HFF-Myc (cell line): ENCODE measurements at places on chromosomes 7 and 10.

GRCh38 chr7:155401231-155401630, 56.7 kb upstream of the EN2 start:
- DNase-seq = no peak

DNA sequence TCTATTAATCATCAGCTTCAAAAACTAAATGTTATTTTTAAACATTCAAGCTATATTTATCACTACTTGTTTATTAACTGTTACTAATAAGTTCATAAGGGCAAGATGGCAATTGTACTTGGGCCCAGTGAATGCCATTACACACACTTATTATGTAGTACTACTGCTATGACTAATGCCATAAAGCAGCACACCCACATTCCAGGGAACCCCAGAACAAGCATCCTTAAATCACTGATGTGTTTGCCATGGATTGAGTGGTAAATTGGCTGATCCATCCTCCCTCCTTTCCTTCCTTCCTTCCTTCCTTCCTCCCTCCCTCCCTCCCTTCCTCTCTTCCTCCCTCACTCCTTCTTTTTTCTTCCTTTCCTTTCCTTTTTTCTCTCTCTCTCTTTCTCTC, 37.4 kb upstream of the RSU1 start:
- DNase-seq = no peak

GRCh38 chr10:32489901-32490300, 44.0 kb downstream of the CCDC7 start:
- DNase-seq = no peak

- no peak for DNase-seq
These were observed 43.2 kb downstream of the PRKAG2 start for GRCh38 chr7:151833691-151834090.

DNA sequence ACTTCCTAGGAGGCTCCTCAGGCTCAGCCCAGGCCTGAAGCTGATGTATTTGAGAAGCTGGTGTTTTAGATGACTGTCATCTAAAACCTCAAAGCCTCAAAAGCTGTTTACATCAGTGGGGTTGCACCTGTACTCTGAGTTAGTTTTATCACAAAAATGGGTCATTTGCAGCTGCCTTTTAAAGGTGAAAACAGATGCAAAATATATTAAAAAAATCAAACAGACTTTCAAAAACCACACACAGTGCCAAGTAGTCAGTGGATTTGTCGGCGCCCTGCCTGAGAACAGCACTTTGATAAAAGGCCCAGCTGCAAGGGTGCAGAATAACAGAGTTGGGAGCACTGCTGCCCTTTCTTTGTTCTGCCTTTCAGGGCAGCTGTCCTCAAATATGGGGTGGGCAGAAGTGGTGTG, 103.0 kb downstream of the VOPP1 start:
- no peak for DNase-seq

- no peak for DNase-seq
These were observed 13.7 kb downstream of the CISD1 start for GRCh38 chr10:58282615-58283014.

DNA sequence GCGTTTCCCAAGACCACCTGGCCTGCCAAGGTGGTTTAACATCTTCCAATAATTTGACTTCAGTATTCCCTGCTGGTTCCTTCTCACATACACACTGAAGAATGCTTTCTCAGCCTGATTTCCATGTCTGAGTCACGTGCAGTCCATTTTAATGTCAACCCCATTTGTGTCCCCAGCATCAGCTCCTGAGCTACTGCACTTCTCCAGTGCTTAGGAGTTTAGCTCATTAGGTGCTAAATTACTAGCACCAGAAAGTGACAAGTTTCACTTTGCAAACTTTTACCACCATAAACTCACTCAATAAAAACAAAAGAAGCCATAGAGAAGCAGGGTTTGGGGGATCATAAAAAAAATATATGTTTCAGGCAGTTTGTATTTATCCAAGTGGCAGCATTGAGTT, 279.3 kb upstream of the SORCS1 start:
- DNase-seq = no peak

- no peak for DNase-seq
These were observed 127.4 kb downstream of the WNT2 start for GRCh38 chr7:117195361-117196029.

GRCh38 chr10:119505588-119506315, 36.8 kb downstream of the RGS10 start:
- DNase-seq = no peak

- DNase-seq = no peak
These were observed 55.6 kb upstream of the SEMA3E start for GRCh38 chr7:83704564-83704963.

GRCh38 chr7:5396542-5396941, 27.1 kb downstream of the TNRC18 start:
- no peak for DNase-seq

DNA sequence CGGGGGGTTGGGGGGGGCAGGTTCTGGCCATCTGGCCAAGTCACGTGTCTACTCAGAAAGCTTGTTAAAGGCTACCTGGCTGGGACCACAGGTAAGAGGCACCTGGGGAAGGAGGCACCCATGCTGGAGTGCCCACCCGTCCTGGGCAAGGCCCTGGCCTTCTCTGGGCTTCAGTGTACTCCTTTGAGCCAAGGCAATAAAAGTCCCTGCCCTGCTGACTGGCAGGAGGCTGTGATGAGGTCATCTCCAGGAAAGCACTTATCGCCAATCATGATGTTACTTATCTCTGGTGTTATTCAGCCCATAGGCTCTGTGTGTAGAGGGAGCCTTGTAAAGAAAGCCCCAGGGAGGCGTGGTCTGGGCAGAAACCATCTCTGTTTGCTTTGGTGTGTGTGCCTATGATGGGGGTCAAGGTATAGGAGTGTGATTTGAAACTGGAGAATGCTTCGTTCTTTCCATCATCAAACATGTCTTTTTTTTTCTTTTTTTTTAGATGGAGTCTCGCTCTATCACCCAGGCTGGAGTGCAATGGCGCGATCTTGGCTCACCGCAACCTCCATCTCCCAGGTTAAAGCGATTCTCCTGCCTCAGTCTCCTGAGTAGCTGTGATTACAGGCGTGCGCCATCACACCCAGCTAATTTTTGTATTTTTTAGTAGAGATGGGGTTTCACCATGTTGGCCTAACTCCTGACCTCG, 2.5 kb upstream of the CLDN4 start:
- DNase-seq = no peak

GRCh38 chr7:55191161-55191925, 172.5 kb downstream of the EGFR start:
- no peak for DNase-seq

- no peak for DNase-seq
These were observed 109.3 kb downstream of the TCF7L2 start for GRCh38 chr10:113059371-113059780.

DNA sequence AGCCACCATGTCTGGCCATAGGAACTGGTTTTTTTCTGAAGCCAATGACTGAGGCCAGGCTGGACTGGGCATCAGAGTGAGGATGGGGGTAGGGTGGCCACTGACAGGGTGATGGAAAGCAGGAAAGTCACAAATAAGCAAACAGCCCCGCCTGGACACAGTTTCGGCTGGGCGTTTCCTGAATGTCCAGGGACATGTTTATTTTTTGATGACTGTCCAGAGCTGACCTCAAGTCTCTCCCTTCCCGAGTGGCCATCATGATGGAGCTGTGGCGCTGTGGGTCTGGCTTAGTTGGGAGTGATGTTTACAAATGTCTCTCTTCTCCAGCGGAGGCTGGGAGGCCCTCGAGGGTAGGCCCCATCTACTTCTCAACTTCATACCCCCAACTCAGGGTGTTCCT, 37.1 kb upstream of the COMTD1 start:
- DNase-seq = no peak

DNA sequence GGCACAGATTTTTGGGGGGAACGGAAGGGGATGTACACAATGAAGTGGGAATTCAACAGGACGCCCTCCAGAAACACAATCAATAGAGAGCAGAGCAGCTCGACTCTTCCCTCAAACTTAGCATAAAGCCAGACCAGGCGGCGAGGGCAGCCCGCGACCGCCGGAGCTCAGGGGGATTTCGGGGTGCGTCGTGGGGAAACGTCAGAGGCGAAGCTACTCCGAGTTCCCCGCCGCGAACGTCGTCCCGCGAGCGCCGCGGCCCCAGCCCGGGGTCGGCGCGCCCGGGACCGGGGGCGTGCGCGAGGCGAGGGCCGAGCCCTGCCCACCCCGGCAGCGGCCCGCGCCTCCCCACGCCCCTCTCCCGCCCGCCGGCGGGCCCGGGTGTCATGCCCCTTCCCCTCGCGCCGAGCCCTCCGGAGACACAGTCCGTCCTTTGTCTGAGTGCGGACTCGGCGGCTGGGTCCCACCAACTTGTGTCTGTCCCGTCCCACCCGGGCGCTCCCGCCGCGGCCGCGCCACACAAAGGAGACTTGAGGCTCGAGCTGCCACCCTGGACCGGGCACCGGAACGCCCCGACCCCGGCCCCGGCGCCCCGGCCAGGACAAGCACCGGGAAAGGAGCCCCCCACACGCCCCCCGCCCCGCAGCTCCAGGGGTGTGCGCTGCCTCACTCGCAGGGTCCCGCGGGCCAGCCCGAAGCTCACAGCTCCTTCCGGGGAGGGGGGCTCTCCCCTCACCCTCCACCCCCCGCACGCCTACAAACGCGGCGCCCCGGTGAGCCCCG, 634 bp downstream of the EZH2 start:
- no peak for DNase-seq

DNA sequence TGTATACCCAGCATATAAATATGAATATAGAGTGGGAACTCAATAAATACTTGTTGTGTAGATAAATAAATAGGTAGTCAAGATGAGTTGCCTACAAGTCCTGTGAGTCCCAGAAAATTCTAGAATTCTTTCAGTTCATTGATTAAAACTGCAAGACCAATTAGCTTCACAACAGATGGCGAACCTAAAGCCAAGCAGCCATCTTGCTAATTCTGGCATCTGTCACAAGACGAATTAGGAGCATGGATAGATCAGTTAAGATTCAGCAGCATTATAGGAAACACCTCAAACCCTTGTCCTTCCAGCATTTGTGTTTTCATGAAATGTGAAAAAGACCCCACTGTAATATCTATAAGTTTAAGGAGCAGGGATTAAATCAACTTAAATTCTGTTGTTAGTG, 552.7 kb downstream of the MAGI2 start:
- no peak for DNase-seq

- no peak for DNase-seq
These were observed 18.7 kb upstream of the CYCS start for GRCh38 chr7:25143763-25144162.

GRCh38 chr10:5944389-5945189, 32.8 kb downstream of the IL15RA start:
- peak; percentile 99 for DNase-seq

DNA sequence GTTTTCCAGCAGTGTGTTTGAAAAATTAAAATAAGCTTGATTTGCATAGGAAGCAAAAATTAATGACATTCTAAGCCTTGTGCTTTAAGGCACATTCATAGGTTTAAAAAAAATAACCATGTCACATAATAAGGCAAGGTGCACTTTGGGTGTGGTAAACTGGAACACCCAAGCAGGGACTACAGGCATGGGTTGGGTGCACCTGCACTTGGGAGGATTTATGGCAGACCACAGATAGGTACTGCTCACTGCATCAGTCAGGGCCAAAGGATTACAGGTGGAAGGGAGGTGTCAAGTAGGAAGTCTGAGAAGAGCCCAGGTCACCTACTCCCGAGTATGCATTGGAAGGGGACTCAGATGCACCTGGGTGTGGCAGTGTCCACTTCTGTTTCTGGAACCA, 753.7 kb downstream of the SUGCT start:
- DNase-seq = no peak

DNA sequence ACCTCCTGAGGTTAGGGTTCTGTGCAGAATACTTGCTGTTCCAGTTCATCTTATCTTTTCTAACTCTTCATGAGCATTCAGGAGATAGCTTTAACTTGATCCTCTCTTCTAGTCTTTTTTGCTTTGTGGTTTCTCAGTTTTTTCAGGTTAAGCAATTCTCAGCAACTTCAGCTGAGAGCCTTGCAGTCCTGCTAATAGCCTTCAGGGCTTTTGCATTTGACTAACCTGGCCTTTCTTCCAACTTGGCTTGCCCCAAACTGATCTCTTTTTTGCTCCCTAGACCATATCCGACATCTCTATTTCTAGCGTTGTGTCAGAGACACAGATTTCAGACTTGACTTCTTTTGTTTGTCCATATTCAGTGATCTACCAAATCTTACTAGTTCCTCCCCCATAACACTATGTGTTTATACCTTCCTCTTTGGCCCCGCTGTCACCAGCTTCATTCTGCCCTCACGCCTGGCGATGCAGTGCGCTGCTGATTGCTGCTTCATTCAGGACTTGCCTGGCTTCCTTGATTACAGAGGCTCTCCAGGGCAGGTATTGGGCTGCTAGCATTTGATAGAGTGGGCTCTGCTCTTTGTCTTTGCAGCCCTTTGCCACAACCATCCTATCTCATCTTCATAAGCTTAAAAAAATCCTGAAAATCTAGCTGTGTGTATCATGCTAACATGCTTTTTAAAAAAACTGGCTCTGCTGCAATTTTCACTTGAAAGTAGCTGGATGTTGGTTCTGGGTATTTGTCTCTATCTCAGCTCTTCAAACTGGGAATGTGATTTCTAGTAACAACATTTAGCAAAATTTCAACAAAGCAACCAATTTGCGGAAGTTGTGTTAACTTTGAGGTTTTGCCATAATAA, 9.6 kb downstream of the CUL1 start:
- DNase-seq = no peak

DNA sequence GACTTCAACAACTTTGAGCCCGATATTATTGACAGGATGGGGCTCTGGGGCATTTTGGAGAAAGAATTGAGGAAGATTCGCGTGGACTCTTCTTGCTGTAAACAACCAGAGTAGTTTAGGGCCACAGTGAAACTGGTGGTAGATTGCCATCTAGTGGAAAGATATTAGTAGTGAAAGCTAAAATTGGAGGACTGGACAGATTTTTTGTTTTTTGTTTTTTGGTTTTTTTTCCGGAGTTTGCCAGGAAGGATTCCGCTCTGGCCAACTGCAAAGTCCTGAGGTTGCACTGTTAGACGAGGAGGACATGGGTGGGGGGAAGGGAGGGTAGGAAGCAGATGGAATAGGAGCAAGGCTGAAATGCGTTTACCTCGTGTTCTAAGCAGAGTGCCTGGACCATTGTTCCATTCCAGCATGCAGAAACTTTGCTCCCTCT, 11.7 kb downstream of the NOBOX start:
- DNase-seq = peak; percentile 29

DNA sequence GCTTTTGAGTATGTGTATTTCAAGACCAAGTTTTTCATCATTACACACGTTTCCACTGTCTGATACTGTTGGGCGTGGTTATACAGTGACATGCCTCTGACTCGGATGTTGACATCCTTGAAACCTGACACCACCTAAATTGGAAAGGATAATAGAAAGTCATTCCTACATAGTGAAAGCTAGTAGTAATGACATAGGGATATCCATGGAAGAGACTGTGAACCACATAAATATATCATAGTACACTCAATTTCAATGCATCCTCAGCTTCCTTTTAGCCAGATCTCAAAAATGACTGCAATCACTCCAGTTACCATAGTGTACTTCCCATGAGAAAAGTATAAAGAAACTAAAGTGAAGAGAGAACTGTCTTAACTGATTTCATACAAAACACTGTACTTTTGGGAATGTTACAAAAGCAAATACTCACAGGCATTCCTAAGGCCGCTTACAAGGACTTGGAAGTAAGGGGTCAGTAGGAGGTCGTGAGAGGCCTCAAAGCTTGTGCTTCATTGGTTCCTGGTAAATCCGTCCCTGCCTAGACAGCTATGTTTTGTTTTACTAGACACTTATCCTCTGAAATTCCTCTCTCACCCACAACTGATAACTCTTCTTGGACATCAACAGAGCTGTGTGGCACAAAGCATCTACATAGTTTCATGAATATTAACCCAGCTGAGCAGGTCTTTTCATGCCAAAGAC, 71.8 kb upstream of the VWDE start:
- no peak for DNase-seq
